ENCODE measurements at places on chromosomes 4 and X. TPM values are rescaled to one million over a fixed set of nuclear protein-coding genes. Genes with fewer than 3 reads are reported as not detected.

DNA sequence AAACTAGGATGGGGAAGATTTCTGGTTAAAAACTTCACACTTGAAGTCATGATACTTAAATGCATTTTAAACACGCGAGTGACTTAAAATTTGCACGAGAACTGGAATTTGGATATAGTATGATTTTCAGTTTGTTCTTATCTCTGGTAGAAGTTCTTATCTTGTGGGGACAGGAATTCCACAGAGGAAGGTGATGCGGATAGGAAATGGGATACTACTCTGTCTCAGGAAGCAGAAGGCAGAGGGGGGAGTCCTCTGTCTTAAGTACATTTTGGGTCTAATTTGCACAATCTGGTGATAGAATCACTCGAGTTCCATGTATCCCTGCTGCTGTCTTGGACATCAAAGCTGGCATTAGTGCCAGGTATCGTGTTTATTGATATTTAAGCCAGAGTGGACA, 53.3 kb downstream of the TLL1 start:
- DNase-seq, result no peak

- DNase-seq, result no peak
Observed at GRCh38 chrX:119226446-119226845, 9.6 kb upstream of the PGRMC1 start.

RS1 gene
- total RNA-seq, result not detected

S100P gene
- 3.4 TPM for total RNA-seq

All from activated T-helper 2 cell treated with anti-CD3 and anti-CD28 coated beads, Interferon-gamma antibody, Interleukin-2, Interleukin-4, amounts not matched to agents 10 μg/mL and 5 μg/mL and 100 μg/mL, durations not matched to agents 14 hours and 24 hours and 36 hours (primary cell).